ENCODE measurements at places on chromosomes 16 and 17.
A peak's percentile ranks its signal among the peaks of the same experiment; 100 is the strongest.

- DNase-seq, result no peak
Observed at GRCh38 chr16:8756755-8757154, 40.7 kb downstream of the TMEM186 start.

- no peak for DNase-seq
Observed at GRCh38 chr17:14306596-14306995, 5.7 kb downstream of the HS3ST3B1 start.

GRCh38 chr16:79257953-79258490 is 342.5 kb downstream of the MAF start:
- DNase-seq, result no peak

DNA sequence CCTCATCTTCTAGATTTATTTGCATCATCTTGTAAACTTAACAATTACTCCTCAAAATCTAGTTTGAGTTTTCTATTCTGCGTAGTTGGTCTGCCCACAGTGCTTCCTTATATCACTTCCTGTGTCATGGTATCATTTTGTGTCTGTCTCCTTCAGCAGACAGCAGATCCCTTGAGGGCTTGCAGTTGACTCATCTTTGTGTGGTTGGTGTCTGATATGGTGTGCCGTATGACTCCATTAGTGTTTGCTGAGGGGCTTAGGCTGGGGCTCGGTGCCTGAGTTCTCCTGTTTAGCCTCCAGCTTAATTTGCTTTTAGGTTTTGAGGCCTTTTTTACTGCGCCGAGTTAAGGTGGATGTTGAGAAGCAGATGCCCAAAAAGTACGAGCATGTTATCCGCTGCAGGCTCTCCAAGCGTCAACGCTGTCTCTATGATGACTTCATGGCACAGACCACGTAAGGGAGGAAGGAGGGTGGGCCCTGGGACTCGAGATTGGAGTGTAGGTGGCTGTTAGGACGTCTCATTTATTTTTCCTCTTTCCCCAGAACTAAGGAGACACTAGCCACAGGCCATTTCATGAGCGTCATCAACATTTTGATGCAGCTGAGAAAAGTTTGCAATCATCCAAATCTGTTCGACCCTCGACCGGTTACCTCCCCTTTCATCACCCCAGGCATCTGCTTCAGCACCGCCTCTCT is 16.9 kb downstream of the SRCAP start:
- no peak for DNase-seq

DNA sequence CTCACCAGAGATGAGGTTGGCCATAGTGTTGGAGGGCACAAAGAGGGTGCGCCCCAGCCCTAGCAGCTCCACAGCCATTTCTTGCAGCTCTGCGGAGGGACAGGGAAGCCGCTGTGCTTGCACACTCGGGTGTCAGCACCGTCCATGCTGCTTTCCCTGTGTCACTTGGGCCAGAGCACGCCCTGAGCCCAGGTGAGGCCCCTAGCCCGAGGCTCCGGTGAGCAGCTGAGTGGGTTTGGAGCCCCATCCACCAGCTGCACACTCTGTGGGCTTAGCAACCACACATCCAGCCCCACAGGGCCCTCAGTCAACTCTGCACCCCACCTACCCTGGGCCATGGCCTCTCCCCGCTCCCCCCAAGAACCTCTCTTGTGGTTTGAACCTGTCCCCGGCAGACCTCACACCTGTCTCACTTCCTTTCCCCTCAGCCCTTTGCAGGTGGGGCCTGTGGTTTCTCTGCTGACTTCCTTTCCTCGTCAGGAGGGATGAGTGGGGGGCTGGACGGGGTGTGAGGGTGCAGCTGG is 20.7 kb downstream of the TMEM235 start:
- DNase-seq, result peak; percentile 50

DNA sequence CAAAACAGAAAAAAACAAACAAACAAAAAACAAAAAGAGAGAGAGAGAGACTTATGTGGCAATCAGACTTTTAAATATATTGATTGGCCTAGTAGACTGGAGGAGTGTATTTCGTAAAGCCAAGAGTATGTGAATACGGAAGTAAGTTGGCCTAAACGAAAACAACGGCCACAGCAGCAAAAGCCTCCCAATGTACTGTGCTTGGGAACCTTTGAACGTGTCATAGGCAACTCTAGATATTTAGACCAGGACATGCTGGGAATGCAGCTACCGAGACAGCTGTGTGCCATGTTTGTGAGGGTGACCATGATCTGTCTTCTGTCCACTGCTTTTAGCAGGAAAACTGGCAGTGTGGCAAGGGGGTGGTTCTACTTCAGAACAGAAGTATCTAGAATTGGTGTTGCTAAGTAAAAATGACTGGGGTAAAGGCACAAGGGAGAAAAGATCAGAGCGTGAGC is 7.4 kb downstream of the MAF start:
- no peak for DNase-seq

DNA sequence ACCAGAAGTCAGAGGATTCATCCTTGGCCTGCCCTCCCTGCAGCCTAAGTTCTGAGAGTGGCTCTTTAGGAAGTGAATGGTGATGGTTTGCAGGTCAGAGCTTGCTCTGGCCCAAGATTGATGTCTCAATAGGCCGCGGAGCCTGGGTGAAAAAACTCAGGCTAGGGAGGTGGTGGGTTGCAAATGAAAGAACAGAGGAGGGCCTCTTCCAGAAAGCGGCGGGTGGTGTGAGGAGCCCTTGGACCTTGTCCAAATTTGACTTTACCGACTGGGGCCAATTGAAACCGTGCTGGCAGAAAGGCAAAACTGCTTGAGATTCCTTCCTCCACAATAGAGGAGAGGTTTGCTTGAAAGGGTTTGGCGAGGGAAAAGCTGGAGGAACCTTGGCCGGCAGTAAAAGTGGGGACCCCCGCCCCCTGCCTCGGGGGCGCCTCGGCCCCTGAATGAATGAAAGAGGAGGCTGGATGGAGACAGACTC is 331.3 kb downstream of the SEC14L1 start:
- no peak for DNase-seq

DNA sequence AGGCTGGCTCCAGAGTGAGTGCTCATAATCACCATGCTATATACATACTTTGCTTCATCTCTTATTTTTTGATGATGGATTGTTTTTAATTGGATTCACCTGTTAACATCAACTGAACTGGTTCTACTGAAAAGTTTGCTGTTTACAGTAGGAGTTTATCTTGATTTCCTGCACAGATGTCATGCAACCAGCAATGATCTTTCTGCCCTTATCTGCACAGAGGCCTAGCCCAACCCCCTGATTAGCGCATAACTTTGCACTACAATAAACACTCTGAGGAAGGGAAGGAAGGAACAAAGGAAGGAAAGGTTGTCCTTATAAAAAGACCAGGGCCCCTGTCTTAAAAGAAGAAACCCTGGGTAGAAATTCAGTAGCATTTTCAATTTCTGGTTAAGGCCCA is 152.9 kb downstream of the RGS9 start:
- DNase-seq, result no peak

- DNase-seq, result no peak
Observed at GRCh38 chr17:7848739-7849129, 6.1 kb upstream of the TMEM88 start.

- DNase-seq, result no peak
Observed at GRCh38 chr16:30085247-30085646, 6.5 kb downstream of the TBX6 start.

- DNase-seq, result no peak
Observed at GRCh38 chr17:2347805-2348685, 10.7 kb downstream of the SGSM2 start.

- DNase-seq, result no peak
Observed at GRCh38 chr17:7237266-7237760, 1.9 kb downstream of the PHF23 start.
